ENCODE measurements at places on chromosomes 5 and 9.

DNA sequence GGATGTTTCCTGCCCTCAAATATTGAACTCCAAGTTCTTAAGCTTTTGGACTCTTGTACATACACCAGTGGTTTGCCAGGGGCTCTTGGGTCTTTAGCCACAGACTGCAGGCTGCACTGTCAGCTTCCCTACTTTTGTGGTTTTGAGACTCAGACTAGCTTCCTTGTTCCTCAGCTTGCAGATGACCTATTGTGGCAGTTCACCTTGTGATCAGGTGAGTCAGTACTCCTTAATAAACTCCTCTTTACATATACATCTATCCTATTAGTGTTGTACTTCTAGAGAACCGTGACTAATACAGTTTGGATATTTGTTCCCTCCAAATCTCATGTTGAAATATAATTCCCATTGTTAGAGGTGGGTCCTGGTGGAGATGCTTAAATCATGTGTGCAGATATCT lies 681.9 kb upstream of the ARRDC3 start:
- H3K27me3 ChIP-seq: no peaks in the 10 kb centered on the region
- no peaks in the 10 kb centered on the region for H3K4me1 ChIP-seq
- H3K4me3 ChIP-seq: no peak overlapping the region
- no peak overlapping the region for H3K27ac ChIP-seq
- no peak for DNase-seq
- H3K36me3 ChIP-seq: no peaks in the 10 kb centered on the region

- no peaks in the 10 kb centered on the region for H3K4me1 ChIP-seq
- no peaks in the 10 kb centered on the region for H3K36me3 ChIP-seq
- H3K27me3 ChIP-seq: no peaks in the 10 kb centered on the region
- H3K27ac ChIP-seq: peak overlapping the region; percentile 40
Observed at GRCh38 chr9:111076042-111076441, 37.8 kb upstream of the LPAR1 start.

DNA sequence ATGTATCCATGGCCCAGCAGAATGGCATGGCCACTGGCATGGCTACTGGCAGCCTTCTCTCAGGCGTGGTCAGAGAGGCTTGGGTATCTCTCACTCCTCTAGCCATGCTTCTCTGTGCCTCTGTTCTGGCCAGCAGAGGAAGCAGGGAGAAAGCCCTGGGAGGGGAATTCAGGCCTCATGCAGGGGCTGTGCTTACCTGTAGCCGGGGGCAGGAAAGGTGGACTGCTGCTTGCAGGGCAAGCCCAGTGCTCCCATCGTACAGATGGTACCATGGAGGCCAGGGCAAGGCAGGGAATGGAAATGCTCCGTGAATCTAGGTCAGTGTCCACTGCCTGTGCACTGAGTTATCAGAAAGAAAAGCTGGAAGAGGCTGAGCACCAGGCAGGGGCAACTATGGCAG lies 2.7 kb downstream of the OR13J1 start:
- no peaks in the 10 kb centered on the region for H3K36me3 ChIP-seq
- no peaks in the 10 kb centered on the region for H3K4me1 ChIP-seq
- no peak for DNase-seq
- H3K4me3 ChIP-seq: no peak overlapping the region
- no peaks in the 10 kb centered on the region for H3K27me3 ChIP-seq

DNA sequence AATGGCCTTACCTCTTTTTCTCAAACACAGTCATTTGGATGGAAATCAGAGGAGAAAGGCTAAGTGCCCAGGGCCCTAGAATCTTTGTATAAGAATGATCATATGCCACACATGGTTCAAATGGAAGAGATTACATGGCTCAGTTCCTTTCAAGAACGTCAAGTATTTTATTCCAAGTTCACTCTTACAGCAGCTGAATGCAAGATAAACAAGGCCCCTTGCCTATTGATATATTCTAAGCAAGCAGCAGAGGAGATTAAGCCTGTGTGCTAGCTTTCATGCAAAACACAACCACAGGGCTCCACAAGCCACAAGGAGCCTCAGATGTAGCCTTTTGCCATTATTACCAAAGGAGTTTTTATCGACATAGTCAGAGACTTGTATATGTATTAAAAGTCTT lies 55.3 kb upstream of the SLCO6A1 start:
- DNase-seq: no peak
- no peak overlapping the region for H3K27ac ChIP-seq
- H3K27me3 ChIP-seq: no peaks in the 10 kb centered on the region
- H3K36me3 ChIP-seq: no peaks in the 10 kb centered on the region

GRCh38 chr5:76689321-76690036 lies 26.4 kb upstream of the F2R start:
- H3K4me1 ChIP-seq: peaks cover 13% of the 10 kb centered on the region
- no peak overlapping the region for H3K4me3 ChIP-seq
- H3K27me3 ChIP-seq: no peaks in the 10 kb centered on the region
- H3K36me3 ChIP-seq: no peaks in the 10 kb centered on the region

DNA sequence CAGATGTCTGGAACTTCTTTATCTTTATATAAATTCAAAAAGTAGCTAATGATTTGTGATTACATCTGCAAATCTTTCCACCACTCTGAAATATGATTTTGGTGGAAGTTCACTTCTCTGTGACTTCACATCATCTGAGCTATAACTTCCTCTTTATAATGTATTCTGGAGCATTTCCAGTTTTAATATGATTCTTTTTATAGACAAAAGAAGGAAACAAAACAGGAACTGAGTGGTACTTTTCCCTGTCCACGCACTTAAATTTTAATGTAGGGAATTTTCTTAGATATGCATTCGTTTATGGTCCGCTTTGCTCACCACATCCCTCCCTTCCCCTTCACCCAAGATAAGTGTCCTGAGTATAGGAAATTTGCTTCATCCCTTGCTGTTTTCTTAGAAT lies 333.5 kb downstream of the CHSY3 start:
- no peak overlapping the region for H3K4me3 ChIP-seq
- H3K27ac ChIP-seq: no peak overlapping the region
- H3K4me1 ChIP-seq: no peaks in the 10 kb centered on the region
- H3K36me3 ChIP-seq: no peaks in the 10 kb centered on the region

- H3K27ac ChIP-seq: no peak overlapping the region
- no peaks in the 10 kb centered on the region for H3K36me3 ChIP-seq
- H3K27me3 ChIP-seq: no peaks in the 10 kb centered on the region
- no peak overlapping the region for H3K4me3 ChIP-seq
- peaks cover 4% of the 10 kb centered on the region for H3K4me1 ChIP-seq
Observed at GRCh38 chr5:56569566-56569965, 245.8 kb upstream of the MAP3K1 start.

DNA sequence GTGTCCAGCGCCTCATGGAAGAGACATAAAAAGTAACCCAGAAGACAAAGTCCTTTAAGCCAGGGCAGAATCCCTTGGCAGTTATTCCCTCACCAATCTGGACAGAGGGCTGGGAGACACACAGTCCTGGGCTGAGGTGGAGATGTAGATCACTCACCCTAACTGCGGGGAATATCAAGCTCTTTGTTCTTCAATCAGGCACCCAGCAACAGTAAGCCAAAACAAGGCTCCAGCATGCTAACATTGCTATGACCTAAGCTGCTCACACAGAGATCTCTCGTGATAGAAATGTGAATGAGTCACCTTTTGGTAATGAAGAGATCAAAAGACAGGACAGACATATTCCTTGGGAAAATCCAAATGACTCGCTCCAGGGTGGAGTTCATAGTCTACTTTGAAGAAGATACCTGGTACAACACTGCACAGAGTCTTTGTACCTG lies 101.3 kb downstream of the FBN2 start:
- no peak overlapping the region for H3K27ac ChIP-seq
- H3K27me3 ChIP-seq: no peaks in the 10 kb centered on the region
- no peaks in the 10 kb centered on the region for H3K4me1 ChIP-seq
- no peaks in the 10 kb centered on the region for H3K36me3 ChIP-seq

GRCh38 chr5:96648593-96648992 lies 13.6 kb upstream of the CAST start:
- no peaks in the 10 kb centered on the region for H3K4me1 ChIP-seq
- no peak for DNase-seq
- no peaks in the 10 kb centered on the region for H3K36me3 ChIP-seq
- no peaks in the 10 kb centered on the region for H3K27me3 ChIP-seq

GRCh38 chr9:93874242-93874641 lies 80.9 kb downstream of the BARX1 start:
- H3K27me3 ChIP-seq: no peaks in the 10 kb centered on the region
- H3K27ac ChIP-seq: no peak overlapping the region
- no peaks in the 10 kb centered on the region for H3K36me3 ChIP-seq
- H3K4me1 ChIP-seq: no peaks in the 10 kb centered on the region
- no peak for DNase-seq
- no peak overlapping the region for H3K4me3 ChIP-seq

- no peak overlapping the region for H3K4me3 ChIP-seq
- no peaks in the 10 kb centered on the region for H3K4me1 ChIP-seq
- no peaks in the 10 kb centered on the region for H3K27me3 ChIP-seq
- no peaks in the 10 kb centered on the region for H3K36me3 ChIP-seq
Observed at GRCh38 chr9:90447773-90448172, 194.9 kb downstream of the DIRAS2 start.

DNA sequence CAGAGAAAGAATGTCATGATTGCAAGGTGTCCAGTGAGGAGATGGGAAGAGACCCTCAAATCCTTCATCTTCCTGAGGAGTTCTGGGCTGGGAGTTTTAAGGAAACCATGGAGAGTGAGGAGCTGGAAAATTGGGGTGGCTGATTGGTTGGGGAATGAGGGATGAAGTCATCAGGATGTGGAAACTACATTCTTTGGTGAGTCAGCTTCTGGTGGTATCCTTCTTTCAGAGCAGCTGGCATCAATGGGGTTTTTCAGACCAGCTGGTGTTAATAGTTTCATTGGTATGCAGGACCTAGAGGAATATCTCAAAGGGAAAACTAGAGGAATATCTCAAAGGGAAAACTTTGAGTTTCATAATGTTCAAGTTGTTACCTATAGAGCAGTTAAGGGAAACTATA lies 45.2 kb downstream of the RNF180 start:
- no peaks in the 10 kb centered on the region for H3K4me1 ChIP-seq
- H3K4me3 ChIP-seq: no peak overlapping the region
- H3K36me3 ChIP-seq: no peaks in the 10 kb centered on the region

DNA sequence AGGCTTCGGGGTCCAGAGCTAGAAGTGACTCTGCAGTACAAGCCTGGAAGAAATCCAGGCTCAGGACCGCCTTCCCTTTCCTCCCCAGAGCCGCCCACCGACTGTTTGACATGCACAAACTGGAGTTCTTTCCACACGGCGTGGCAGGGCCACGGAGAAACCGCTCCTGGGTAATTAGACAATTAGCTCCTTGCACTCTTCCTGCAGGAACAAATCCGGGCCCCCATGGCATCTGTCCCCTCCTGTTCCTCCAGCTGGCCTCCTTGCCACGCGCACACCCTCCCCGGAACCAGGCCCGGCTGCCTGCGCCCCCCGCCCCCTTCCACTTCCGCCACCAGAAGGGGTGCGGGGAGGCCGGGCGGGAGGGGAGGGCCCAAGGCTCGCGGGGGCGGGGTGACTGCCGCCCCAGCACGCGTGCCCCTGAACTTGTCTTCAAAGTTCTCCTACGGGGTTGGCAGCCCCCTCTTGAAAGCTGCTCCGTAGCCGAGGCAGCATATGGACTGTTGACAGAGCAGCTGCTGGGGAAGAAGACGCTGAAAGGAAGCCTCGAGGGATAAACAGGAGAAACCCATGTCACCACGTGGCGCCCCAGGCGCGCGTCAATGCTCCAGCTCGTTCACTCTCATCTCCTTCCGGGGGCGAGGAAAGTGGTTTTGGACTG lies 74.3 kb downstream of the SEC61B start:
- no peaks in the 10 kb centered on the region for H3K27me3 ChIP-seq
- H3K4me1 ChIP-seq: peaks cover 4% of the 10 kb centered on the region
- DNase-seq: no peak
- no peak overlapping the region for H3K27ac ChIP-seq
- H3K36me3 ChIP-seq: no peaks in the 10 kb centered on the region

DNA sequence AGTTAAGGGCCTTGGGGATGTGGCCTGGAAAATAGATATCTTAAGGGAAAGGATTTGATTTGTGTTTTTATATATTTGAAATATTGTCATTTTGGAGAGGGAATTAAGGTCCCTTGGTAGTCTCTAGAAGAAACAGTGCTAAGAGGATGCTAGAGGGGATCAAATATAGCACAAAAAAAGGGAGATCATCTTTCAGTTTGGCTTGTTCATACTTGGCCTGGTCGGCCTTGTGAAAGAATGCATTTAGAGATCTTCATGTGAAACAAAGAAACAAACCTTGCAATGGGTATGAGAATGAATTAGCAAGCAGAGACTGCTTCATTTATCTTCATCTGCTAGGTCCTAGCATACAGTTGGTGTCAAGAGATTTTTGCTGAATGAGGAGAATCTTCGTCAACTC lies 15.0 kb downstream of the DMRT2 start:
- H3K4me3 ChIP-seq: no peak overlapping the region
- no peaks in the 10 kb centered on the region for H3K36me3 ChIP-seq
- H3K27ac ChIP-seq: no peak overlapping the region
- no peak for DNase-seq
- H3K4me1 ChIP-seq: no peaks in the 10 kb centered on the region

DNA sequence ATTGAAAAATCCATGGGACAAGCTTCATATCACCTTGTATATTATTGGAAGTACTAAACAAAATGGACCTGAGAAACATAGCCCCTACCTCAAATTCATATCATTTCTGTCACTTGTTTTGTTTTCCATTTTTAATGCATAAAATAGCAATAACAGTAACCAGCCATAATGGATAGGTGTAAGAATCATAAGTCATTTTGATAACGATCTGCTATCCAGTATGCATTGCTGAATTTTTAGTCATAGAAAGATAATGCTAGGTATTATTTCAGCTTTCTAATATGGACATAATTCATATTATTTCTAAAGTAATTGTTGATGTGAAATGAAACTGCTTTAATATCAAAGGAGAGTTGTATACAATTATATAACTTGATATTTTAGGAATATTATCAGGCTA lies 1.1 kb upstream of the LRRC70 start:
- H3K4me1 ChIP-seq: no peaks in the 10 kb centered on the region
- no peaks in the 10 kb centered on the region for H3K27me3 ChIP-seq
- H3K4me3 ChIP-seq: no peak overlapping the region
- no peak overlapping the region for H3K27ac ChIP-seq

DNA sequence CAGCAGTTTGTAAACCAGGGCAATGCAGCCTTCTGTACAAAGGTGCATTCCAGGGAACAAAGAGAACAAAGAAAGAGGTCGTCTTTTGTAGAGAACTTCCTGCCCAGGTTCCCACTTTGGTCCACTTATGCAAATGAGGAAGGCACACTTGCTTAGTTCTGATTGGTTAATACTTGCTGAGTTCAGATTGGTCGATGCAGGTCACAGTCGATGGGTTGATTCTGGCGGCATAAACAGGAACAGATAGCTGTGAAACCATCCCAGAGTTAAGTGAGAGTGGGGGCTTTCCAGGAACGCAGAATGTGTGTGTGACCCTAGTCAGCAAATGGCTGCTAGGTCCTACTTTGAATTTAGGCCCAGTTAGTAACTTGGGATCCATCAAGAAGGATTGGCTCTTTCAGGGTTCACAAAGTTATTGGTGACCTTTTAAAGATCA lies 1.8 kb upstream of the ADAMTS13 start:
- no peak for DNase-seq
- no peak overlapping the region for H3K27ac ChIP-seq
- H3K27me3 ChIP-seq: no peaks in the 10 kb centered on the region
- no peaks in the 10 kb centered on the region for H3K36me3 ChIP-seq
- H3K4me3 ChIP-seq: no peak overlapping the region

All from upper lobe of left lung (tissue), 6 donors.